Stimulated activated CD8-positive, alpha-beta memory T cell treated with anti-CD3 and anti-CD28 coated beads, Interleukin-7, amount 100 ng/mL, for 48 hours (primary cell): ENCODE measurements at places on chromosomes 7 and 10.

DNA sequence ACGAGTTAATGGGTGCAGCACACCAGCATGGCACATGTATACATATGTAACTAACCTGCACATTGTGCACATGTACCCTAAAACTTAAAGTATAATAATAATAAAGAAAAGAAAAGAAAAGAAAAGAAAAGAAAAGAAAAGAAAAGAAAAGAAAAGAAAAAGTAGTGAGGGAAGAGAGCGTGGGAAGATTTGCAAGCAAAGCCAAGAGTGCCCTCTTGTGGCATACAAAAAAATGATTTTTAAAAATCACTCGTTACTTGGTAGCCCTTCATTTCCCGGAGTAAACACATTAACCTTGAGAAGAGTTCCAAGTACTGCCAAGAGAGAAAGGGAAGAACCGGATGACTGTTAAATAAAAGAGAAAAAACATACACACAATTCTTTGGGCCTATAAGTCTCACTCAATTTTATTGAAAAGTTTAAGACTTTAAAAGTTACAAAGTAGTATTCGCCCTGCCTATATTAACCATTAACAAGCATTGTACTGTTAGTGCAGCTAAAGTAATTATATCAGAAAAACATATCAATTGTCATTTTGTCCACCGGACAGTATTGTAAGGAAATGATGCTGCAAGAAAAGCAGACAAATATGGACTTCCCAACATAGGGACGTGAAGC is 6.2 kb upstream of the CH25H start:
- DNase-seq = no peak

GRCh38 chr10:45438466-45439090 is 64.6 kb downstream of the ALOX5 start:
- DNase-seq = no peak

GRCh38 chr10:101263150-101263752 is 34.0 kb upstream of the LBX1 start:
- no peak for DNase-seq

- no peak for DNase-seq
Measured at GRCh38 chr7:71761336-71761735, 629.4 kb downstream of the GALNT17 start.

DNA sequence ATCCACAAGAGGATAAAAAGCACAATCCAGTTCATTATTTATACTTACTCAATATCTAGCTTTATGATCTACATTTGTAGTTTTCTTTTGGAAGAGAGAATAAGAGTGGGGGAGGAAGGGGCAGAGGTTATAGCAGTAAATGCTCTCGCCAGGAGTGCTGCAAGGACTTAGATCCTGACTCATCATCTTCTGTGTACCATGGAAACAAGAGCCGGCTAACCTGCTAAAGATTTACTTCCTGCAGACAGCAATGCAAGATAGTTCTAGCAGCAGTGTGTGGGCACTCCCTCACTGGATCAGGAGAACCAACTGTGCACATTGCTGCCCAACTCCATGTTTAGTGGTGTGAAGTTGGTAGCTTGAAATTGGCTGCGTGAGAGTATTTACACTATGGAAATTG is 47.7 kb upstream of the TRIL start:
- no peak for DNase-seq

GRCh38 chr10:99693933-99694583 is 34.7 kb downstream of the ENTPD7 start:
- DNase-seq = no peak

DNA sequence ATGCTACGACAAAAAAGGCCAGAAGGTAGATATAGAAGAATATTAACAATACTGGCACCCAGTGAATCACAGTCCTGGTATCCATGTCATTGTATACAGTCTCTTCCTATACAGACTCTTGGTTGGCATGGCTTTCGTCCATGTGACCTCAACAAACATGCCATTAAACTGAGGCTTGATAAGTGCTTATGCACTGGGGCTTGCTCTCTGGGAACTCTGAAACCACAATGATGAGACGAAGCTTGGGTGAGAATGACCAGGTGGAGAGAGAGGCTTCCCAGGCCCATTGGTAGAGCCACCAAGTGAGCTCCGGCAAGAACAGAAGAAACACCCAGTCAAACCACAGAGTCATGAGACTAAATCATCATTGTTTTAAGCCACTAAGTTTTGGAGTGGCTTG is 33.2 kb downstream of the PNPLA8 start:
- no peak for DNase-seq
